AG08395 (cell line): ENCODE measurements at places on chromosomes 2 and 18.
A peak's percentile ranks its signal among the peaks of the same experiment; 100 is the strongest.

- DNase-seq = peak; percentile 40
Observed at GRCh38 chr2:85134255-85134895, 1.2 kb downstream of the TCF7L1 start.

DNA sequence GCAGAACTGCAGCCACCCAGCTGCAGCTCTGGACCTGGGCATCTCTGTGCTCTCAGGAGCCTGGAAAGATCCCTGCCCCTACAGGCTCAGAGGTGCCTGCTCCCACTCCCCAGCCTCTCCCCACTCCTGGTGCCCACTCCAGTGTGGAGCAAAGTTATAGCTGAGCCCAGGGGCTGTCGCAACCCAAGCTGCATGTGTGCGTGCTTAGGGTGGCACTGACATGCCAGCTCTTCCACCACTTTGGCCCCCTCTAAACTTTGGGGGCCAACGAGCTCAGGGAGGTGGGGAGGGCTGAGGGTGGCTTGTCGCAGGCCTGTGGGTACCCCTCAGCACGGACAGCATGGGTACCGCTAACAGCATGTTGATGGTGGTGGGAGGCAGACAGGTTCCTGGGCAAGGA, 126.3 kb upstream of the FHL2 start:
- DNase-seq = no peak

GRCh38 chr2:607709-608108, 69.5 kb downstream of the TMEM18 start:
- no peak for DNase-seq

GRCh38 chr2:47065771-47066380, 89.2 kb downstream of the STPG4 start:
- DNase-seq = peak; percentile 91

- peak; percentile 85 for DNase-seq
Observed at GRCh38 chr2:55843096-55843993, 80.2 kb downstream of the EFEMP1 start.

DNA sequence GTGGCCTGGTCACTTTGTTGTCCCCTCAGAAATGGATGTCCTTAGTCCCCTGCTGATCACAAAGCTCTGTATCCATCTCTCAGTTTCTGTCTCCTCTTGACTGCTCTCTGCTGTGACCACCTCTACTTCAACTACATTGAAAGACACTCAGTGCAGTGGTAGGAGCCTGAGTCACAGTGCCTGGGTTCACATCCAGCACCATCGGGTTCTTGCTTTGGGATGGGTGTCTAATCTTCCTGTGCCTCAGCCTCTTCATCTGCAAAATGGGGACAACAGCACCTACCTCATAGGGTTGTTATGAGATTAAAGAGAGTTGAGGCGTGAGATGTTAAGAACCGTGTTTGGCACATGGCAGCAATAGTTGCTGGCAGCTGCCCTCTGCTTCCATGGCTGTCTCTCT, 30.6 kb downstream of the YPEL5 start:
- DNase-seq = no peak

GRCh38 chr2:233449081-233449901, 95.0 kb downstream of the DGKD start:
- DNase-seq = peak; percentile 74

DNA sequence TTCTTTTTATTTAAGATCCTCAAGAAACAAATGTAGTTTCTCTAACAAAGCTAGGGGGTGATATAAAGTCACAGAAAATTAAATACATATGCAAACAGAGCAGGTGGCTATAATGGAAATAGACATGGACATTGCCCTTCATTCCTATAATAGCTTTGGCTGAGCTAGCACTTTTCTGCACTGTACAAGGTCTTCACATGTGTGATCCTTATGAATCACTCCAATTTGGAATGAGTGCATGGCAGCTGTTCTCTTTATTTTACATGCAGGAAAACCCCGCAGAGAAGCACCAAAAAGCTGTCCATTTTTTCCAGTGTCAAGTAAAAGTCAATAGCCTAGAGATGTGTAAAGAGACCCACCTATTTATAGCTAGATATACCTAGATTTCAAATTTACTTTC, 747.4 kb upstream of the SLC8A1 start:
- no peak for DNase-seq

- peak; percentile 49 for DNase-seq
Observed at GRCh38 chr2:191927991-191928390, 81.1 kb upstream of the CAVIN2 start.

DNA sequence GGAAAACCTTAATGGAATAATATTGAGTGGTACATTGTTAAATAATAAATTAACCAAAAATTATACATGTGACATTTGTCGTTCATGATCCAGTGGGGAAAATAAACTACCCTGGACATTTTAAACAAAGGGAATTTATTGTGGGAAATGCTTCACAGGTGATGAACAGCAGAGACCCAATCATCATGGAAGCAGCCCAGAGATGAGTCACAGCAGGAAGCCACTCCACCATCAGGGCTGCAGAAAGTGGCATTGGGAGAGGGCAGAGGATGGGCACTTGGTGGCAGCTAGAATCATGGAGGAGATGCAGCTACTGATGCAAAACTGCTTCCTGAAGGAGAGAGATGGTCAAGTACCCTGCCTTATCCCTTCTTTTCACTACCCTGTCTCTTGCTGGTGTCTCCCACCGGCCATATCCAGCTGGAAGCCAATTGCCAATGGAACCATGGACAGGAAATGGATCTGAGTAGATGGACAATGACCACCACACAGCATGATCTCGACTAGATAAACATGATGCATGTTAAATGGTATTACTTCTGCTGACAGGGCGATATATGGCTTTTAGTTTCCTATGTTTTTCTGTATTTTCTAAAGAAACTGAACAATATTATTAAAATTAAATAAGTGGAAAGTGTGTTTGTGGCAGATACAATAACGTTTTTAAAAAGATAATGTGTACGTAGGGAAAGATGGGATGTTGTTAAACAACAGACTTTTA, 139.8 kb downstream of the RPIA start:
- DNase-seq = no peak

- DNase-seq = no peak
Observed at GRCh38 chr2:55109219-55109891, 59.1 kb upstream of the RTN4 start.

DNA sequence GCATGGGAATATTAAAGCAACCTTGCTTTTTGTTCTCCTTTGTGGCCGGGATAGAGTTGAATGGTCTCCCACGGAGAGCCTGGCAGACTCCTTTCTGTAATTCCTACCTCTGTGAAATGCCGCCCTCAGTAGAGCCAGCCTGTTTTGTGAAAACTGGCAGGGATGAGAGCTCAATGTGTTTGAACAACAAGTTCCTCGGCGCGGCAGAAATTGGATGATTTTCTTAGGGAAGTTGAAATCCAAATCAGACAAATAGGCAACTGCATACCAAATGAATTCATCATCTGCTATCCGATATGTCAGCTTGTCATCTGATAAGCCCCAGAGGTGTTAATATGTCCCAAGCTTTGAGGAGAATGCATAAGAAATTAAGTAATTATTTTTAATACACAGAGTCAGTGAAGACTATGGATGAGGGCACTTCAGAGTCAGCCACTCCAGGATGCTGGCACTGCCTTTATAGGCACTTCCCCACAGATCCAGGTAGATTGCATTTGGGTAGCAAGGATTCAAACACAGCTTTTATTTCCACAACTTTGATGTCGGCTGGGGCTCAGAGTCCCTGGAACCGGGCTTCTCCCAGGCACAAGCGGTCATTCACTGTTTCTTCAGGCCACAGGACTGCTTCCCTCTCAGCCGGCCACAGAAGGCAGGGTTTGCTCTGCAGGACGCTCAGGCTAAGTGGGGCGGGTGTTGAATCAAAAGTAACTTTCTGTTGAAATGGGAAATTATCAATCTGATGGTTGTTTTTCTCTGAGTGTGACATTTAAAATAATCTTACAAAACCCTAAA, 82.8 kb upstream of the REV1 start:
- DNase-seq = no peak

GRCh38 chr18:23225503-23225902, 90.2 kb downstream of the CABLES1 start:
- DNase-seq = peak; percentile 89

DNA sequence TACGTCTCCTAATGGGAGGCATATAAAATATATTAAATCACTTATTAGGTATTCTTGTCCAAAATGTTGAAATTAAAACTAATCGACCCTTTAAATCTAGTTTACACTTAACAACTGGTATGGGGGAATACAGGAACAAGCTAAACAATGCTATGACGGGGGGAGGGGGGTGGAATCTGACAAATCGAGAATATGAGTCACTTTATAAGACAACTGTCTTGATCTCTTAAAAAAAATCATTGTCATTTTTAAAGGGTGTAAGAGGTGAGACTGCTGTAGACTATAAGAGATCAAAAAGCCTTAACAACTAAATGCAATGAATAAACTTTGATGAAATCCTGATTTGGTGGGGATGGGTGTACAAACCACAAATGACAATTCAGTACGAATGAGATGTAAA, 6.0 kb downstream of the MAP3K2 start:
- no peak for DNase-seq

DNA sequence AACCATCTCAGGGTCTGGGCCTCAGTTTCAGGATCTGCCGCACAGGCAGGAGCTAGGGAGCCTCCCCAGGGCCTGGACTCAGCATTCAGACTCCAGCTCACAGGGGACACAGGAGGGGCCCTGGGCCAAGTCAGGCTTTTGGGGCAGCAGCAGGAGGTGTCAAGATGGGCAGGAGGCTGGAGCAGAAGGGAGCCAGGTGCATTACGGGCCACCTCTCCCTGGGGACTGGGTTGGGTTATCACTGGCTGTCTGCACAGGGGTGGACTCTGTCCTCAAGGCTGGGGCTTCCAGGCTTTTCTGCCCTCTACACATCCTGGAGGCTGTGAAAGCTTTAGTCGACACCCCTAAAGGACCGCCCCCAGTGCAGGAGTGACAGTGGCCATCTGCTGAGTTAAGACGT, 20.0 kb downstream of the AQP12A start:
- no peak for DNase-seq

- no peak for DNase-seq
Observed at GRCh38 chr2:60840880-60841279, 40.5 kb upstream of the REL start.

DNA sequence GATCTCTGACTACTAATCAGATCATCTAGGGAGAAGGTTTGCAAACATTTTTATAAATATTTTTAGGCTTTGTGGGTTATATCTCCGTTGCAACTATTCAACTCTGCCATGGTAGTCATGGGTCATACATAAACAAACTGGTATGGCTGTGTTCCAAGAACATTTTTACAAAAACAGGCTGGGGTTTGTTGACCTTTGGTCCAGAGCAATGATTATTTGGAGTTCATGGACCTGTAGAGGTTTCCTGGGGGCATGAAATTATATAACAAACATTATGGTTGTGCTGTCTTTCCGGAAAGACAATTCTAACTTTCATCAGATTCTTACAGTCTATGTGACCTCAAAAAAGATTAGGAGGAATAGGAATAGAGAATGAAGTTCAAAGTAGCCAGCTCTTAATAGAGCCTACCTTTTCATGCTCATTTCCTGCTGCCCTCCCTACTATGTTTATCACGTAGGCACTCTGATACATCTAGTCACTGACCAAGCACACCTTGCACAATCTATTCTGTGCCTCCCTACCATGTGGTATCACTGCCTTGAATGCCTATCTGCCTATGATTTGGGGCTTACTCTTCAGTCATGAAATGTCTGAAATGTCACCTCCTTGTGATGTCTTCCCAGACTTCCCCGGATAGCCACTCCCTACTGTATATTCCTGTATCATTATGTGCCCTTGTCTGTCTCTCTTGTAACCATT, 102.4 kb upstream of the SCN1A start:
- no peak for DNase-seq

DNA sequence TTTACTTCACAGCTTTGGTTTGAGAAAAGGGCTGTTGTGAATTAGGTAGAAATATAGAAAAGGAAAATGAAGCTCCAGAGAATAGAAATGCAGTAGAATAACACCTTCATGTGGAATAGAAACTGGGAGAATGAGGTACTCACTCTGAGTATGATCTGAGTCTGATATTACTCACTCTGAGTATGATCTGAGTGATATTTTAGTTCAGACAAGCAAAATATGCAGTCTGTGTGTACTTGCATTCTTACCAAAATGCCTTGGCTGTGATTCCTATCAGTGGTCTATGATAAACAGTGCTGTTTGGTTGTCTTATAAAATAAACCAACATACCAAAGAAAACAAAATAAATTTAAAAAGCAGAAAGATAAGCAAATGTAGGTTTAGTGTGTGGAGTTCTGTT, 487.6 kb downstream of the THSD7B start:
- no peak for DNase-seq

DNA sequence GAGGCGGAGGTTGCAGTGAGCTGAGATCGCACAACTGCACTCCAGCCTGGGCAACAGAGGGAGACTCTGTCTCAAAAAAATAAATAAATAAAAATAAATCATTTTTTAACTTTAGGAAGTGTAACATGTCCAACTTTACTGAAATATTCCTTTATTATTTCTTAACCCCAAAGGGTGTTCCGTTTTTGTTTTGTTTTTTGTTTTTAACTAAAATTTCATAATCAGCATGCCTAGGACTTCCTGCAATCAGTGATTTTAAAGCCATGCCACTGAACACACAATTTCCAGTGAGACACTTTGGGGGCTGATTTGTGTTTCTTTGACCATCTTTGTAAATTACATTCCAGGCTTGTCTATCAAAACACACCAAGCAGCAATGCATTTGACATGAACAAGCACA, 7.1 kb downstream of the CATIP start:
- no peak for DNase-seq

DNA sequence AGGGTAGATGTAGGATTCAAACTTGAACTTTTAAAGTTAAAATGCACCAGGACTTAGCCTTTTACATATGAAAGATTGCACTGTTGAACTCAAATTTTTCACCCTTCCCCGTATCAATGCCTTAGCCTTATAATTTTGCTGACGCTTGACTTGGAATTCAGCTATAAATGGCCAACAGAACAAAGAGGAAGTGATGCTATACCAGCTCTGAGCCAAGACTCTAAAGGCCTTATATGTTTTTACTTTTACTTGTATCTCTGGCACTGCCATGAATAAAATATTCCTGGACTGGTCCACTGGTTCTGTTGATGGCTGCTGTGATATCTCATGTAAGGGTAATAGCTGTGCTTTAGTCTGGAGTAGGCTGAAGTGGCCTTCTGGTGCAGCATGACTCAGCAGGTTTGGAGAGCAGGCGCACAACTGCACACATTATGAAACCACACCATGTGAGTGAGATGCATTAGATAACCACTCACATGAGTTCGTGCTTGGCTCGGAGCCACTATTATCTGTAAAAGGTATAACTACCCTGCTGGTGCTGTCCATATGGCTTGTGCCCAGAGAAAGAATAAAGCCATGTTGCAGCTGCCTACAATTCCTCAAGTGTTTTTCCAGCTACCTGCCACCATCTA, 8.4 kb upstream of the IER3IP1 start:
- no peak for DNase-seq

DNA sequence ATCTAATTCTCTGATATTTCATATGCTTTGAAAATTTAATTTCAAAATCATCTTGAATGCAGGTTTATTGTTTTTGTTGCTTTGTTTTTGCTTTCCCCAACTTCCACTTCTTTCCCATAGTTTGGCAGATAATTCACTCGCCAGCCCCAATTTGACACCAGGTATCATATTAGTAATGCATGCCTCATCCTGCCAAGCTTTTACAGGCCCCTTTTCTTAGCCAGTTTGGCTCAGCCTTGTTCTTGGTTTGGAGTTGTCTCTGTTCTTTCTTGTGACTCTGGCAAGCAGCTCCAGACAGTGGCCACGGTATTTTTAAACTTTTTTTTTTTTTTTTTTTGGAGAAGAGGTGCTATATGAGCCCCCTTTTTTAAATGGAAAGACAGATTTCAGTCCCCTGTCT, 65.3 kb downstream of the PMS1 start:
- DNase-seq = no peak

- DNase-seq = no peak
Observed at GRCh38 chr2:122523143-122523542, 767.7 kb downstream of the TSN start.

- DNase-seq = peak; percentile 35
Observed at GRCh38 chr2:218961651-218962570, 2.4 kb downstream of the CDK5R2 start.
